ENCODE measurements at places on chromosomes 11 and 22. TPM values are rescaled to one million over a fixed set of nuclear protein-coding genes. Genes with fewer than 3 reads are reported as not detected.

DNA sequence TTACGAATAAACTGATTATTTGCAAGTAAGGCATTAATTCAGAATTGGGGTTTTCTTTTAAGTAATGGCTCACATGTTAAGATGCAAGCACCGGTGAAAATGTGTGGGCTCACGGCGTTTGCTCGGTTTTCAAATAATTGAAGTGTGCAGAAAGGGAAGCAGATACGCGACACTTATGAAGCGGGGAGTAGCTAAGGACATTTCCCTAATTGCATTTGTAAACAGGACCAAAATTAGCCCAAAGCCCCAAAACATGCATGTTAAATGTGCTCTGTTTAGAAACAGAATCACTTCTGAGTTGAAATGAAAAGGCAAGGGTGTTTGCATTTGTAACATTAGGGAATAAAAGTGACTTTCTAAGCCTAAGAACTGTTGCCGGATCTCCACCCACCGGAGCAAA, 61.3 kb downstream of the ELFN2 start:
- DNase-seq, result no peak

DNA sequence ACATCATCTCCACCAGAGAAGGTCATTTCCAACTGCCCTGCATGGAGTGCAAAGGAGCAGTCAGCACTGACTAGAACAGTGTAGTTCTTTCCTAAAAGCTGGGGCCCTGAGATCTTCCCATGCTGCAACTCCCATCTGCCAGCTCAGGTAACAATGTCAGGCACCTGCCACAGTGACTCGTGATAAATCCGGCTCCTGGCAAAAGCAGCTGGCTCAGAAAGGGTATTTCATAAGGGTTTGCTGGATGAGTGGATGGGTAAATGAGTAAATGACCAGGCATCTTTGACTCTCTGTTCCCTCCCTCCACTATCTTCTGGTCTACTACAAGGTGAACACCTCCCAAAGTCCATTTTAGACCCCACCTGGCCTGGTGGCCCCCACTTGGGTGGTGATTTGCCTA, 403.6 kb downstream of the NXPE2 start:
- no peak for DNase-seq

- DNase-seq, result peak; percentile 43
These were observed 71.3 kb downstream of the BCR start for GRCh38 chr22:23251445-23252093.

GRCh38 chr11:120712014-120712413, 200.5 kb downstream of the GRIK4 start:
- DNase-seq, result no peak

DNA sequence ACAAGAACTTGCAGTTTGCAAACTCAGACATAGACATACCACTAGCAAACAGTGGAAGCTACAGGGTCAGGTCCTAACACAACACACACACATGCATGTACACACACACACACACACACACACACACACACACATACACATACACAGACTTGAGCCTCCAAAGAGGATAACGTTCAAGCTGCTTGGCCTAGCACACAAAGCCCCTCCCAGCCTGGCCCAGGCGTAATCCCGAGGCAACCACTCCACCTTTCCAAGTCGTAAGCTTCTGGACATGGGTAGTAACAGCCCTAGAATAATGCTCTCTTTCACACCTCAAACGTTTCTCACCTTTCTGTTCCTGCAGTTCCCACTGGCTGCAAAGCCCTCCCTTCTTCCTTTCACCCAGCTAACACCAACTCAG, 88.6 kb downstream of the LARGE1 start:
- DNase-seq, result no peak

GRCh38 chr11:130168105-130168504, 8.5 kb downstream of the ST14 start:
- peak; percentile 9 for DNase-seq

- no peak for DNase-seq
These were observed 3.6 kb upstream of the INPP5J start for GRCh38 chr22:31119026-31119717.

RAG2 gene
- total RNA-seq, result not detected

LRRC74B gene
- not detected for total RNA-seq

ABCC8 gene
- 3.7 TPM for total RNA-seq

IFITM10 gene
- total RNA-seq, result 0.68 TPM

SLCO2B1 gene
- 72.9 TPM for total RNA-seq

UBQLN3 gene
- not detected for total RNA-seq

F2 gene
- not detected for total RNA-seq

GUCY1A2 gene
- 0.79 TPM for total RNA-seq

Measured in transverse colon (tissue), 4 donors.